ENCODE measurements at places on chromosomes 12 and 14.

DNA sequence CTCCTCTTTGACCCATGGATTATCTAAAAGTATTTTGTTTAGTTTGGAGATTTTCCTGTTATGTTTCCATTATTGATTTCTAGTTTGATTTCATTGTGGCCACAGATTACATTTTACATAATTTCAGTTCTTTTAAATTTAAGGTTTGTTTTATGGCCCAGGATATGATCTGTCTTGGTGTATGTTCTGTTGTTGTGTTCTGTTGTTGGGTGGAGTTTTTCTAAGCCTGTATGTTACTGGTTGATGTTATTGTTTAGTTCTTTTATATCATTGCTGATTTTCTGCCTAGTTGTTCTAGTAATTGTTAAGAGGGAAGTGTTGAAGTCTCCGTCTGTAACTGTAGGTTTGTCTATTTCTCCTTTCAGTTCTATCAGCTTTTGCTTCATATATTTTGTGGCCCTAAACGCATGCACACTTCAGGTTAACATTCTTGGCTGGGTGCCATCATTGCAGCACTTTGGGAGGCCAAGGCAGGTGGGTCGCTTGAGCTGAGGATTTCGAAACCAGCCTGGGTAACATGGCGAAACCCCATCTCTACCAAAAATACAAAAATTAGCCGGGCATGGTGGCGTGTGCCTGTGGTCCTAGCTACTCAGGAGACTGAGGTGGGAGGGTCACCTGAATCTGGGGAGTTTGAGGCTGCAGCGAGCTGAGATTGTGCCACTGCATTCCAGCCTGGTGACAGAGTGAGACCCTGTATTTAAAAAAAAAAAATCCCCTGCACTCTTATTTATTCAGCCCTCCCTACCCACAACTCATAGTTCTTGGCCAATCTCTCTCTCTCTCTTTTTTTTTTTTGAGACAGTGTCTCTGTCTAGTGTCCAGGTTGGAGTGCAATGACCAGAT is 28.1 kb upstream of the CFL2 start:
- no peak for DNase-seq

DNA sequence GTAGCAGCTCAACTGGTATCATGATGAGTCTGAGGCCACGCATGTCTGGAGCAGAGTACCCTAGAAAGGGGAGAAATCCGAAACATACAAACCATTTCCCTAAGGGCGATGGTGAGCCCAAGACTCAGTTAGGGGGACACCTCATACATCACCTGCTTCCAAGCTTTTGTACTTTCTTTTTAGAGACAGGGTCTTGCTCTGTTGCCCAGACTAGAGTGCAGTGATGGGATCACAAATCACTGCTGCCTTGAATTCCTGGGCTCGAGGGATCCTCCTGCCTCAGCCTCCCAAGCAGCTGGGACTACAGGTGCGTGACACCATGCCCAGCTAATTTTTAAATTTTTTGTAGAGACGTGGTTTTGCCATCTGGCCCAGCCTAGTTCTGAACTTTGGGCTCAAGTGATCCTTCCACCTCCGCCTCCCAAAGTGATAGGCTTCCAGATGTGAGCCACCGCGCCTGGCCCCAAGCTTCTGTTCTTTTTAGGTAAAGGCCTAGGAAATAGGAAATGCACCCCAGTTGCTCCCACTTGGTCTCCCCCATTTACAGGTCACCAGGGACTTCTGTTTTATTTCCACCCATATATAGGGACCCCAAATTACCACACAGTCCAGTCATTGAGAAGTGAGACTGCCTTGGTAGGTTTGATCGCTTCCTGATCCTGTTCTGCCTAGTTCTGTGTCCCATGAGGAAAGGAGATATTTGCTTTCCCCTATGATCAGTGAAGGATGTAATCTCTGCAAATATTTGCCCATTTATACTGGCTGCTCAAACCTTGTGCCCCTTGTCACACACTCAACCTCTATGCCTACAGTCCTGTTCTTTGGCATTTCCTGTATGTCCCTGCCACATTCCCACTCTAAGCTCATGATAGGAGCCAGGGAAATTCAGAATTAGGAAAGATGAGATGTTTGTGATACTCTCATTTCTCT is at the start of gene APOF:
Gene APOF (minus strand): TSS at position 728 of the 930 bp plus-strand sequence. CDS start 112 bp downstream, at position 616.
- DNase-seq = no peak

- DNase-seq = no peak
These were observed 21.1 kb downstream of the FOXN4 start for GRCh38 chr12:109287811-109288469.

GRCh38 chr12:124510301-124510970 is 57.0 kb downstream of the NCOR2 start:
- no peak for DNase-seq

GRCh38 chr14:30142216-30142615 is 214.6 kb upstream of the PRKD1 start:
- no peak for DNase-seq

DNA sequence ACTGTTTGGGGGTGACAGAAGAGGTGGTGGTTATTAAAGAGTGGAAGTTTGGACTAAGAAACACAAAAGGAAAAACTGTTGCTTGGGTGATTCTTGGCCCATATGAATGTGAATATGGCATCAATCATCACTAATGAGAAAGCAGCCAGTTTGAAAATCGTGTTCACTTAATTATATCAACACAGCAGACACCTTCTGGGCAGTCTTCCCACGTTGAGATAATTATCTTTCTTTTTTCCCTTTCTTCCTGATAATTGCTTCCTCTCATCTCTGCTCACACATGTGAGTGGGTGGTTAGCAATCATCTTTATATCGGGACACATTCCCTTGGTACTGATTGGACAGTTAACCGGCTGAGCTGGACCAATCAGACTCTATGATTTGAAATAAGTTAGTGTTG is 539.7 kb downstream of the AACS start:
- no peak for DNase-seq

DNA sequence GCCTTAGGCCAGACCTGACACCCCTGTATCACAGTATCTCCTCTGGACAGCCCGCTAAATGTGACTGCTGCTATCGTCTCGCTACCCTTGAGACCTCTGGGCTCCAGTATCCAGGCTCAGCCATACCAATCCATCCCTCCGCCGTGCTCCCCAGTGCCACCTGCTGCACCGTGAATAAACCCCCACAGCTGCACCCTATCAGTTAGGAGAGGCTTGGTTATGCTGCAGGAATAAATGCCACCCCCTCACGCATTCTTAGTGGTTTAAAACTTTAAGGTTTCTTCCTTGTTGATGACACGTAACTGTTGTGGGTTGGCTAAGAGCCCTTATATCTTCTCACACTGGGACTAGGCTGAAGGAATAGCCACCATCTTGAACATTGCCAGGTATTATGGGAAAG is 12.1 kb downstream of the CCDC63 start:
- DNase-seq = no peak

- no peak for DNase-seq
These were observed 1228.2 kb upstream of the TMEM132C start for GRCh38 chr12:127038761-127039160.

- DNase-seq = no peak
These were observed 13.0 kb upstream of the SNAPC1 start for GRCh38 chr14:61749264-61749663.

GRCh38 chr14:33598582-33598981 is 352.3 kb downstream of the EGLN3 start:
- DNase-seq = no peak

- DNase-seq = no peak
These were observed 84.9 kb downstream of the CACNA1C start for GRCh38 chr12:2137711-2138110.

DNA sequence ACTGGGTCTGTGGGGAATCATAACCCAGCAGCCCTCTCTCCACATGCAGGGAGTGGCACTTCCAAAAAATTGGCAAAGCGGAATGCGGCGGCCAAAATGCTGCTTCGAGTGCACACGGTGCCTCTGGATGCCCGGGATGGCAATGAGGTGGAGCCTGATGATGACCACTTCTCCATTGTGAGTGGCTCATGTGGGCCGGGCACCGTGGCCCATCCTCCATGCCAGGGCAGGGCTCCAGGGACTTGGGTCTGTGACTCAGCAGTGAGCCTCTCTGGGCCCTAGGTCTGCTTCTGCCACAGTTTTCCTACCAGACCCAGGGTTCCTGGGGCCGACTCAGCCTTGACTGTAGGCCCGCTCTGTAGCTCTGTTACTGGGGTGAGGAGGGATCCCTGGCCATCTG is 2.2 kb downstream of the NPFF start:
- DNase-seq = no peak

DNA sequence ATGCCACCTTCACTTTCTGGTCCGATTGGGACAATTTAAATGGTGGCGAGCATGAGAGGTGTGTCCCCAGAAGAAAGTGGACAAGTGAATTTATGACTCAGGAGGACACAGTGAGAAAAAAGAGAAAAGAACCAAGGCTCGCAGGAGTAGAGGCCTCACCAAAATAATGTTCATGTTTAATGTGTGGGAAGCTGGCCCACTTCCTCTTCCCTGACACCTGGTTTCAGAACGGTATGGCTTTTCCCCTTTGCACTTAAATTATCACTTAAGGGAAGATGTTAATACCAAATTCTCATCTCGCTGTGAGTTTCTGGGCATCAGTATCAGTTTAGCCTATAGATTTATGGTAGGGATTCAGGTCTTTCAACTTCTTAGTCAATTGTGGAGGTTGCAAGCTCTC is 226.4 kb downstream of the GLT1D1 start:
- DNase-seq = no peak

DNA sequence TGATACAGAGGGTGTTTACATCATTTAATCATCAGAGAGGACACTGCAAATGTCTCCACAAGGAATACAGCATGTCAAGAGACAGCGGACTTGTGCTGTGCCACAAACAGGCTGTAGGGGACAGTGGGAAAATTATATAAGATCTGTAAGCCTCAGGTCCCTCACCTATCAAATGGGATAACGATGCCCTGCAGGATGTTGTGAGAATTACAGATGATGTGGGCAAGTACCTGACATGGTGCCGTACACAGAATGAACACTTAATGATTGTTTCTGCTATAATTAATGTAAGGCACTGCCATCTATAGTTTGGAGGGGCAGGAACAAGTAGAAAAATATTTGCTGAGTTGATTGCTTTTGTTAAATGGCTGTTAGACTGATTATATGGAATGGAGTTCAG is 81.9 kb upstream of the GTF2A1 start:
- DNase-seq = no peak

GRCh38 chr12:11656550-11656949 is 7.1 kb downstream of the ETV6 start:
- no peak for DNase-seq

DNA sequence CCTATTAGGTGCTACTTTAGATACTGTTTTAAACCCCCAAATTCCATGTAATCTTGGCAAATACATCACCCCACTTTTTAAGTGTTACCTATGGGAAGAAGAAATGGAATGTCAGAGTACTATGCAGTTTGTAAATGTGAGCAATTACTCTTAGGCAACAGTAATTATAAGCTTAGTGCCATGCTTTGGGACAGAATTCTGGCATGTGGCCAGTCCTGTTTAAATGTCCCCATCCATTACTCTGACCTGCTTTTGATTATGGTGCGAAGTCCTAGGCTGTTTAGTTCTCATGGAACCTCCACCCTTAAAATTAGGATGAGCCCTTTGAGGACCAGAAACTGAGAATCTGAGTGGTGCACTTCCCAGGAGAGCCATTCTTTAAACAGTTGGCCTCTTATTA is 321.4 kb upstream of the RGS6 start:
- peak; percentile 8 for DNase-seq

DNA sequence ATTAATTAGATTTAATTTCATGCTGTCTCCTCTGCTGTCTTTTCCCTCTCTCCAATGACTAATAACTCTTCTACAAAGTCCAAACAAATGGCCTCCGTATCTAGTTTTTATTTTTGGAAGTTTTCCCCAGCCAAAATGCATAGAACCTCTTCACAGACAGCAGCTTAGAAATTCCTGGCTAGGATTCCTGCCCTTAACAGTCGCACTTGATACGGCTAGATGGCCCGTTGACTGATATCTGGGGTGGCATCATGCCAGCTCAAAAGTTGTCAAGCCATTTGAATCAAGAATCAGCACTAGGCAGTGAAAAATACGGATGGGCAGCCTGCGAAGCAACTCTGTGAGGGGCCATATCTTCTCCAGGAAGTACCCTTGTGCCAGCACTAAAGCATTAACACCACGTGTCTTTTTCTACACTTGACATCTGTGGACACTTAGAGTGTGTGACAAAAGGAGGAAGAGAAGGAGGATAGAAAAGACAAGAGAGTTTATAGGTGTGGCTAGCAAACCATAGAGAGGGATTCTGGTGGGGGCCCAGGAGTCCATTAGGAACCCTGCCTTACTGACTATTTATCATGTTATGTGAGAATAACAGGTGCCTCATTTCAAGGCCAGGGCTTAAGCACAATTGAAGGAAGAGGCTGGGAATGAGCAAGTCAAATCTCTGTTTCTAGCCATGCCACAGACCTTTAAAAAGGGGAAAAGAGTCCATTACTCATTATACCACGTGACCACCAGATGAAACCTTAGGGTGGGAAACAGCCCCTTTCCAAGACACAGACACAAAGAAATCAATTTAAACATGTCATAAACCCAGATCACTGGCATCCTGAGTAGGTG is 39.2 kb upstream of the KRR1 start:
- no peak for DNase-seq

- DNase-seq = no peak
These were observed 32.3 kb downstream of the FRS2 start for GRCh38 chr12:69502345-69503081.

DNA sequence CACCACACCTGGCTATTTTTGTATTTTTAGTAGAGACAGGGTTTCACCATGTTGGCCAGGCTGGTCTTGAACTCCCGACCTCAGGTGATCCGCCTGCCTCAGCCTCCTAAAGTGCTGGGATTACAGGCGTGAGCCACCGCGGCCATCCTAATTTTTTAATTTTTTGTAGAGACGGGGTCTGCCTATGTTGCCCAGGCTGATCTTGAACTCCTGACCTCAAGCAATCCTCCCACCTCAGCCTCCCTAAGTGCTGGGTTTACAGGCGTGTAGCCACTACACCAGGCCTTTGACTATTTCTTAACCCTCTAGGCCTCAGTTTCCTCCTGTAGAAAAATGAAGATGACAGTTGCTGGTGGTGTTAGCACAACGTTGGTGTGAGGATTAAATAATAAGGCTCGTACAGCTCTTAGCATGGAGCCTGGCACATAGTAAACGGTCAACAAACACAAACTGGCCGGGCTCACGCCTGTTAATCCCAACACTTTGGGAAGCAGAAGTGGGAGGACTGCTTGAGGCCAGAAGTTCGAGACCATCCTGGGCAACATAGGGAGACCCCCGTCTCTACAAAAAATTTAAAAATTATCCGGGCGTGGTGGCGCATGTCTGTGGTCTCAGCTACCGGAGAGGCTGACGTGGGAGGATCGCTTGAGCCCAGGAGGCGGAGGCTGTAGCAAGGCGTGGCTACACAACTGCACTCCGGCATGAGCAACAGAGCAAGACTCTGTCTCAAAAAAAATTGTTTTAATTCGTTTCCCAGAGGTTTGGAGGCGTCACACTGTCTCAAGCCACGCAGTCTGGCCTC is 979 bp downstream of the DDX54 start:
- DNase-seq = no peak

DNA sequence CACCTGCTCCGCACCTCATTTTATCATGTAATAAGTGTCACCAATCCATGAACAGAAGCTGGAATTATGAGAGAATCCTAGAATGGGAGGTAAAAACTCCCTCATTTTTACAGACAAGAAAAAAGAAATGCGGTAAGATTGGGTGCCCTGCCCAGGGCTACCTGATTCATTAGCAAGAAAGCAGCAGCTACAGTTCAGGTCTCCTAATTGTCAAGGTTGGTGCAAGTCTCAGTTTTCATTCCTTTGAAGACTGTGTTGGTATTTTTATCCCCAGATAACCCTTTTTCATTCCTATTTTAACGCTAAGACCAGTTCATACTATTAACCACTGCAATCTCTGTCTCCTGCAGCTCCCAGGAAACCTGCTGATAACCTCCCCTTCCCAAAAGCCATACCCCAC is 6.9 kb downstream of the DUSP6 start:
- no peak for DNase-seq

GRCh38 chr12:20656600-20656999 is 38.5 kb upstream of the SLCO1C1 start:
- DNase-seq = no peak
